Activated CD4-positive, alpha-beta T cell treated with anti-CD3 and anti-CD28 coated beads, Interleukin-2, Interleukin-6, amounts not matched to agents 100 ng/mL and 50 ng/mL, durations not matched to agents 16 hours and 8 hours (primary cell): ENCODE measurements at places on chromosomes 1 and 21.

- DNase-seq, result no peak
These were observed 4.9 kb upstream of the PROX1 start for GRCh38 chr1:213982672-213983492.

GRCh38 chr1:49824261-49824660 is 199.5 kb downstream of the AGBL4 start:
- no peak for DNase-seq

GRCh38 chr21:42193721-42194120 is 25.2 kb upstream of the ABCG1 start:
- DNase-seq, result no peak

DNA sequence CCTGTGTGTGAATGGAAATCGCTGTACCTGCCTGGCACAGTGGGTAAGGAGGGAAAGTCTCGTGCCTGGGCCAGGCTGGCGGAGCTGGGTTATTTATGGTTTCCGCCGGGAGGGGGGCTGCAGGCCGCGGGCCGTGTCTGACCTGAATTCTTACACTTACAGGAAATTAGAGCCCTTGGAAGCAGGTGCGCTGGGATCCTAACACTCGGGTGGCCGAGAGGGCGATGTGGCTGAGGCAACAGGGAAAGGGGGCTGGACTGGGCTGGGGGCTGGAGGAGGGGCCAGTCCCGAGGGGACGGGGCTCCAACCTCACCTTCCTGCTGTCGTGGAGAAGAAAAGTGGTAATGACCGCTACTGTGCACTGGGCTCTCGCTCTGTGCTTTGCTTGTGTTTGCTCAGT is 109.4 kb upstream of the WNT4 start:
- DNase-seq, result no peak

GRCh38 chr1:177080564-177080963 is 83.9 kb downstream of the ASTN1 start:
- DNase-seq, result no peak

GRCh38 chr21:26715878-26716506 is 129.2 kb downstream of the ADAMTS1 start:
- peak; percentile 42 for DNase-seq

- no peak for DNase-seq
These were observed 12.2 kb downstream of the NTNG1 start for GRCh38 chr1:107153014-107153413.

GRCh38 chr1:224540535-224540934 is 75.6 kb upstream of the CNIH3 start:
- DNase-seq, result no peak

- no peak for DNase-seq
These were observed 6.6 kb downstream of the HNRNPU start for GRCh38 chr1:244857761-244858160.

DNA sequence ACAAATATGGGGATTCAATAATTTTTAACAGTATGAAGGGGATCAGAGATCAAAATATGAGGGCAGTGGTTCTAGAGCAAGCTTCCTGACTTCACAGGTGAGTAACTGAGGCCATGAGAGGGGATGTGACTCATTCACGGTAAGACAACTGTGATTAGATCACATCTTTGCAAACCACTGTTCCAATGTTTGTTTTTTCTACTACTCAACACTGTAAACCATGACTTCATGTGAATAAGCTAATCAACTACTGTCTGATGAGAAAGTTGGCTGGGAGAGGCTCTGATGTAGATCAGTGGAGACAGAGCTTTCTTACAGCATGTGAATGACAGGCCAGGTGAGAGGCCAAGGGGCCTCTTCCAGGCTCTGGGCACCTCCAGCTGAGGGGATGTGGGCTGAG is 84.7 kb downstream of the BRINP2 start:
- DNase-seq, result no peak

DNA sequence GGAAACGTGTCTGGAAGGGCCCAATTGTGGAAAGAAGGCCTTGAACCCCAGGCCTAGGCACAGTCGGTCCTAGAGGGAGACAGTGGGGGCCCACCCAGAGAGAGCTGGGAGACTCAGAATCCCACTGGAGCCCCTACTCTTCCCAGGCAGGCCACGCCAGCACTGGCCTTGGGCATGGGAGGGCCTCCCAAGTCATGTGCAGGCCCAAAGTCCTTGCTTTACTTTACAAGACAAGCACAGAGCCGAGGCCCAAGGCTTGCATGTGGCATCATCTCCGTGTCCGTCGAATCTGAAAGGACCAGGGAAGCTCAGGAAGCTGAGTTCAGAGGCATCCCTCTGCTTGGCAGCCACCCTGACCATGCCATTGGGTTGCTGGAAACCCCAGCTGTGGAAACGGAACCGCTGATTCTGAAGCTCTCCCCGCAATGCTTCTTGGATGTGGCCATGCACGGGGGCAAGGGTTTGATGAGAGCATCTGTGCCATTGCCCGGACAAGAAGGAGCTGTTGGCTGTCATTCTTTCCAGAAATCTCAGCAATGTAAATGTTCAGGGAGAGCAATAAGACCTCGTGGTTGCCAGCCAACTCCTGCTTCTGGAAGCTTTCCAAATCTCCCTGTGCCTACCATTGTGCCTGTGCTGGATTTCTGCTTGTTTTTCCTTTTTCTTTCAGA is 32.8 kb downstream of the ABCG1 start:
- DNase-seq, result no peak

DNA sequence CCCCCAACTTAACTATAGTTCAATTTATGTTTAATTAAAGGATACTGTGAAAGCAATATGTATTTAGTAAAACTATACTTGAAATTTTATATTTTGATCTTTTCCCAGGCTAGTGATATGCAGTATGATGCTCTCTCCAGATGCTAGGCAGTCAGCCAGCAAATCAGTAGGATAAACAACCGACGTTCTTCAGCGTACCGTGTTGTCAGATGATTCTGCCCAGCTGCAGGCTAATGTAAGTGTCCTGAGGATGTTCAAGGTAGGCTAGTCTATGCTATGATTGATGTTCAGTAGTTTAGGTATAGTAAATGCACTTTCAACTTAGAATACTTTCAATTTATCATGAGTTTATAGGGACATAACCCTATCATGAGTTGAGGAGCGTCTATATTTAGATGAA is 762.6 kb downstream of the MRPL39 start:
- DNase-seq, result no peak

- DNase-seq, result no peak
These were observed 157.7 kb upstream of the COL11A1 start for GRCh38 chr1:103266036-103266435.

DNA sequence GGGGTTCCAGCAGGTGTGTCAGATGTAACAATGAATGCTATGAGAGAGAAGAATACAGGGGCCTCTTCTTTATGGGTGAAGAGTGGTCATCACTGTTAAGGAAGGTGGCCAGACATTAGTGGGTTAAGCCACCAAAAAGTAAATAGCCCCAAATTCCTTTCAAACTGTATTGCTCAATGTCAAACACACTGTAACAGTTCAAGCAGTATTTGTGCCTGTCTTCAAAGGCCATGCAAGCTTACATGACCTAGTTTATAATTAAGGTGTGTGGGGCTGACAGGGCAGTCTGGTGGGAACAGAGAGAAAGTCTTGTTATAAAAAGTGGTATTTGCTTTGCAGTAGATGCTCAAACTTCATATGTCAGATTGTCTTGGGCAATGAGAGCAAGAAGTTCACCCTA is 18.5 kb downstream of the CHIT1 start:
- no peak for DNase-seq

DNA sequence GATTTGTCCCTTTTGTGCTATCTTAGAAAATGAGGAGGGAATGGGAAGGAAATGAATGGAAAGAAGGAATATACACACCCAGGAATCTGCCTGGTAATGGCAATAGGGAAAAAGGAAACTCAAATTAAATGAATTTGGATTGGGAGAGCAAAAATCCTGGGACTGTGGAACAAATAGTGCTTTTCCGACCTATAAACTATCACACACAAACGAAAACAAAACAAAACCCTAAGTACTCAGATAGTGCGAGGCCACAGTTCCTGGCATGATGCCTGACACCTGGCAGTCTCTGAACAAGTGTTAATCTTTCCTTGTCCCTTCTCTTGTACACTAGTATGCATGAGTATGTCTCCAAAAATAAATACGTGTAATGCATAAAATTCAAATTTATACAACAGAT is 319.8 kb upstream of the SPAG17 start:
- DNase-seq, result no peak
